ENCODE measurements at places on chromosomes 1 and 21.
A peak's percentile ranks its signal among the peaks of the same experiment; 100 is the strongest.

GRCh38 chr1:162470216-162470615 lies 27.4 kb upstream of the UHMK1 start:
- DNase-seq = no peak

- no peak for DNase-seq
Measured at GRCh38 chr1:193726722-193727121, 540.3 kb upstream of the B3GALT2 start.

GRCh38 chr1:66295803-66296202 lies 238.2 kb upstream of the SGIP1 start:
- DNase-seq = no peak

GRCh38 chr1:192986110-192986747 lies 72.9 kb downstream of the UCHL5 start:
- DNase-seq = no peak

DNA sequence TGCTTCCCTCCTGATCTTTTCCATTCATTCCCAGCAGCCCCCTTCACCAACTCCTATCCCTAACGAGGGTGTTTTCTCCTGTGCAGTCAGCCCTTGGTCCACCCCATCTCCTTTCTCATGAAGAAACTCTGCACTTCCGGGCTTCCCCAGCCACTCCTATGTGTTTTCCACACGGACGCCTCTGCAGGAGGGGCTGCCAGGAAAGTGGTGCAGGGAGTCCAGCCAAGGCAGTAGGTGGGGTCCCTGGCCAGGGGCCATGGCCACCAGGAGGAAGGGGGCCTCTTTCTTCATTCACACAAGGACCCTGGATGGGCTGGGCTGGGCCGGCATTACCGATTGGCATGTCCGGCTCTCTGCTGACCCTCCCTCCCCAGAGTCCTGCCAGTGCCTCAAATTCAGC lies 72.8 kb upstream of the EFHD2 start:
- DNase-seq = no peak

- DNase-seq = peak; percentile 56
Measured at GRCh38 chr1:205287767-205288559, 33.6 kb downstream of the NUAK2 start.

GRCh38 chr1:115545096-115545720 lies 96.6 kb upstream of the VANGL1 start:
- peak; percentile 67 for DNase-seq

- DNase-seq = peak; percentile 23
Measured at GRCh38 chr1:92502247-92502646, 15.5 kb upstream of the GFI1 start.

DNA sequence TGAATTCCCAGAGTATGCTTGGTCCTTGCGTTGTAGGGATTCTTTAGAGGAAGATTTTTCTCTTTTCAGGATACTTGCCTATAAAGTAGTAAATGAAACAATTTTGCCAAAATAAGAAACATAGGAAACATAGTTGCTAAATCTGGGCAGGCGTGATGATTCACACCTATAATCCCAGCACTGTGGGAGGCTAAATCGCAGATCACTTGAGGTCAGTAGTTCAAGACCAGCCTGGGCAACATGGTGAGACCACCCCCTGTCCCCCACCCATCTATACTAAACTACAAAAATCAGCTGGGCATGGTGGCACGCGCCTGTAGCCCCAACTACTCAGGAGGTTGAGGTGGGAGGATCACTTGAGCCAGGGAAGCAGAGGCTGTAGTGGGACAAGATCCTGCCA lies 4.9 kb downstream of the ARV1 start:
- DNase-seq = no peak

DNA sequence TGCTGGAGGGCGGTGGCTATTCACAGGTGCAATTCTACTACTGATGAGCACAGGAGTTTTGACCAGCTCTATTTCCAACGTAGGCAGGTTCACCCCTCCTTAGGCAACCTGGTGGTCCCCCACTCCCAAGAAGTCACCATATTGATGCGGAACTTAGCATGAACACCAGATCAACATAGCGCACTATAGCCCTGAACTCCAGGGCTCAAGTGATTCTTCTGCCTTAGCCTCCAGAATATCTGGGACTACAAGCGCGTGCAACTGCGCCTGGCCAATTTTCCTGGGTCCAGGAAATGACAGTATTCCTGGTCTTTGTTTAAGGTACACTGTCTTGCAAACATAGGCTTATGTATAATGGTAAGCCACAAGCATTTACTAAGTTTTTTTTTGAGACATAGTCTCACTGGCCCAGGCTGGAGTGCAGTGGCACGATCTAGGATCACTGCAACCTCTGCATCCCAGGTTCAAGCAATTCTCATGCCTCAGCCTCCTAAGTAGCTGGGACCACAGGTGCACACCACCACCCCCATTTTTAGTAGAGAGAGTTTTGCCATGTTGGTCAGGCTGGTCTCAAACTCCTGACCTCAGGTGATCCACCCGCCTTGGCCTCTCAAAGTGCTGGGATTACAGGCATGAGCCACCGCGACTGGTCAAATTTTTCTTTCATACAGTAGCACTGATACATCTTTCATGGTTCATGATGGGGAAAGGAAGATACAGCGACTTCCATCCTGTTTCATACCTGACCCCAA lies 12.6 kb downstream of the MCL1 start:
- no peak for DNase-seq

- no peak for DNase-seq
Measured at GRCh38 chr1:176950736-176951324, 213.7 kb downstream of the ASTN1 start.

DNA sequence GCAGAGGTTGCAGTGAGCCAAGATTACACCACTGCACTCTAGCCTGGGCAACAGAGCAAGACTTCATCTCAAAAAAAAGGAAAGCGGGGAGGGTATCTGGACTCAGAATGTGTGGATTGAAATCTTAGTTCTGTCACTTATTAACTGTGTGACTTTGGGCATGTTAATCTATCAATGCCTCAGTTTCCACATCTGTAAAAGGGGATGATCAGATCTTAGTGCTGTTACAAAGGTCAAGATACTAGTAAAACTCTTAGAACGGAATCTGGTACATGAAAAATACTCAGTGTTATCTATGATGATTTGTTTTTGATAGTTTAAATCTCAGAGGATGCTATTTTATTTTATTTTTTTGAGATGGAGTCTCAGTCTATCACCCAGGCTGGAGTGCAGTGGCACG lies 10.5 kb downstream of the FAM76A start:
- DNase-seq = no peak

DNA sequence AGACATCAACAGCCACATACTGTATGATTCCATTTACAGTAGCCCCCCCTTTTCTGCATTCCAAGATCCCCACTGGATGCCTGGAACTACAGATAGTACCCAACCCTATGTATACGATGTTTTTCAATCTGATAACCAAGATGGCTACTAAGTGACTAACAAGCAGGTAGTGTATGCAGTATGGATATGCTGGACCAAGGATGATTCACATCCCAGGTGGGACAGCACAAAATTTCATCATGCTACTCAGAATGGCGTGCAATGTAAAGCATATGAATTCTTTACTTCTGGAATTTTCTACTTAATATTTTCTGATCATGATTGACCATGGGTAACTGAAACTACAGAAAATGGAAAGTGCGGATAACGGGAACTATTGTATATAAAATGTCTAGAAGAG lies 30.0 kb upstream of the MRPS6 start:
- no peak for DNase-seq

GRCh38 chr1:24751833-24752232 lies 6.6 kb downstream of the CLIC4 start:
- no peak for DNase-seq

DNA sequence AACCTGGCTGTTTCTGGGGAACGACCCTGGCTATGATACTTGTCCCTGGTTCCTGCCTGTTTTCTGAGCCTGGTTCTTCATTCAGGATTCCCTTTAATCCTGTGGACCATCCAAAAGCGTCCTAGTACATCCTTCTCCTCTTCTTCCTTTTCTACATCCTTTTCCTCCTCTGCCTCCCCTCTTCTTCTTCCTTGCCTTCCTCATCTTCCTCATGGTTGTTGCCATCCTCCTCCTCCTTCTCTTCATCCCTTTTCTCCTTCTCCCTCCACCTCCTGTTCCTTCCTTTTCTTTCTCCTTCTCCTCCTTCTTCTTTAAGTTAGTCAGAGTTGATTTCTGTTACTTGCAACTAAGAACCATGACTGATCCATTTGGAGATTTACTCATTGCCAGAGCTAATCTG lies 197.8 kb downstream of the FOXD2 start:
- DNase-seq = no peak

GRCh38 chr1:176515310-176515709 lies 52.3 kb downstream of the PAPPA2 start:
- DNase-seq = peak; percentile 46

- no peak for DNase-seq
Measured at GRCh38 chr1:9798236-9799130, 25.3 kb downstream of the CLSTN1 start.

- DNase-seq = no peak
Measured at GRCh38 chr1:12285496-12286143, 55.8 kb downstream of the VPS13D start.

DNA sequence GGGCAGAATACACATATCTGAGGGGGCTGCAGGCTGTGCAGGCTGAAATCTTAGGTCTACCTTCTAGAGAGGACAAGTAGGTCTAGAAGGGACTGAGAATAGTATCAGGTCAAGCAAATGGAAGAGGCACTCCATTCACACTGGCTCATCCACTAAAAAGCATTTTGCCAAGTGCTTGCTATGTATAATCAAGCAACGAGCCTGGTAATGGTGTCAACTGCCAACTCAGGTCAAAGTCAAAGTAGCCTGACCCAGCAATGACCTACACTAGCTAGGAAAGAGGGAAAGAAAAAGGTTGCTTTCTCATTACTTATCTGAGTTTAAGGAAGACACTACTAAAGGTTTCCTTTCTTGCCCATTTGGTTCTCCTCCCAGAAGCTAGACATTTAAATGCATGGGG lies 10.8 kb downstream of the KCND3 start:
- DNase-seq = no peak

DNA sequence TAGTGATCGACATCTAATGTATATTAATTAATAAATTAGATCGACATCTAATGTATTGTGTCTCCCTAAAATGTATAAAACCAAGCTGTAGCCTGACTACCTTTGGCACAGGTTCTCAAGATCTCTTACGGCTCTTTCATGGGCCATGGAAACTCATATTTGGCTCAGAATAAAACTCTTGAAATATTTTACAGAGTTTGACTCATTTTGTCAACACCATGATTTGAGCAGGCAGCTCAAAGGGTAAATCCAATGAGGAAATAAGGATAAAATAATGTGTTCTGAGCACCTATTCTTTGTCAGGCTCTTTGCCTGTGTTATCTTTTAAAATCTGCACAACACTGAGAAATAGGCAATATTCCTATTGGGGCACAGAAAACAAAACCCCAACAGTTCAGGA lies 223.4 kb upstream of the DUSP10 start:
- DNase-seq = no peak

- DNase-seq = no peak
Measured at GRCh38 chr1:37133276-37134145, 99.2 kb upstream of the GRIK3 start.

- no peak for DNase-seq
Measured at GRCh38 chr1:227785094-227785804, 30.2 kb upstream of the PRSS38 start.

- DNase-seq = no peak
Measured at GRCh38 chr1:107653765-107654164, 311.2 kb downstream of the VAV3 start.

DNA sequence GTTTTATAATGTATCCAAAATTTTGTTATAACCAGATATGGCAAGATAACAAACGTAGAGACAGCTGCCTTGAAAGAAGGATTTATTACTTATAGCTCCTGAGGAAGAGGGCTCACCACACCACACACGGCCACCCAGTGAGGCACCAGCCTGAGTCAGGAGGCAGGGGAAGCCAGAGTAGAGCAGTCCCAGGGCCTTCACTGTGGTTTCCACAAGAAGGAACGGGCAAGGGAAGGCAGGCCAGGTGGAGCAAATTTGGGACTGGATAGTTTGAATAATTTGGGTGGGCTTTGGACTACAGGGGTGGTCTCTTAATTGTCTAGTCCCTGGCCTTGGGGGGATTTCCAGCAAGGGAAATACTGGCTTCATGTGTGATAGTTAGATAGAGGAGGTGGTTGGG lies 72.5 kb downstream of the RRAGC start:
- peak; percentile 30 for DNase-seq

GRCh38 chr1:174883409-174883808 lies 116.3 kb upstream of the CACYBP start:
- DNase-seq = no peak

DNA sequence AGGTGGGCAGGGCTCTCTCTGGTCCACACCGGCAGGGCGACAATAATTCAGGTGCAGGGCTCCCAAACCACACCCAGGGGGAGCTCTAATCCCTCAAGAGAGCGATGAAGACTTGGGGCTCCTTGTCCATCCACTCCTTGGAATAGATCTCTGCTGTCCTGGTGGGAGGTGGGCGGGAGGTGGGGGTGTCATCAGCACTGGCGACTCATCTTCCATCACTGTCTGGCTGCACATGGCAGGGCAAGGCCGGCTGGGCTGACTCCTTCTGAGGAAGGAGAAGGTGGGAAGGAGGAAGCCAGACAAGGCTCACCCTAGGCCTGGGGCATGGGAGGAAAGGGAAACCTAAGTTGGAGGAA lies 29.3 kb downstream of the TNNT2 start:
- DNase-seq = peak; percentile 43

Data from RCC 7860 (cell line).